ENCODE measurements at places on chromosomes 3 and 15.

GRCh38 chr15:73284090-73284716, 84.6 kb downstream of the HCN4 start:
- DNase-seq, result no peak

- DNase-seq, result no peak
Observed at GRCh38 chr3:159837725-159838124, 150.9 kb upstream of the IL12A start.

- DNase-seq, result no peak
Observed at GRCh38 chr15:48463366-48463880, 132.2 kb downstream of the DUT start.

DNA sequence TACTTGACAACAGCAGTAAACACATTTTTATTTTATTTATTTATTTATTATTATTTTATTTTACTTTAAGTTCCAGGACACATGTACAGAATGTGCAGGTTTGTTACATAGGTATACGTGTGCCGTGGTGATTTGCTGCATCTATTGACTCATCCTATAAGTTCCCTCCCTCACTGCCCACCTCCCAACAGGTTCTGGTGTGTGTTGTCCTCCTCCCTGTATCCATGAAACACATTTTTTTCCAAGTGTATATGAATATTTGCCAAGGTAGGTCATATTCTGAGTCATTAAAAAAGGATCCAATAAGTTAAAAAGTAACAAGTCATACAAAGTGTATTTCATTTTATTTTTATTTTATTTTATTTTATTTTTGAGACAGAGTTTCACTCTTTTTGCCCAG, 567.3 kb upstream of the KCNMB2 start:
- no peak for DNase-seq

DNA sequence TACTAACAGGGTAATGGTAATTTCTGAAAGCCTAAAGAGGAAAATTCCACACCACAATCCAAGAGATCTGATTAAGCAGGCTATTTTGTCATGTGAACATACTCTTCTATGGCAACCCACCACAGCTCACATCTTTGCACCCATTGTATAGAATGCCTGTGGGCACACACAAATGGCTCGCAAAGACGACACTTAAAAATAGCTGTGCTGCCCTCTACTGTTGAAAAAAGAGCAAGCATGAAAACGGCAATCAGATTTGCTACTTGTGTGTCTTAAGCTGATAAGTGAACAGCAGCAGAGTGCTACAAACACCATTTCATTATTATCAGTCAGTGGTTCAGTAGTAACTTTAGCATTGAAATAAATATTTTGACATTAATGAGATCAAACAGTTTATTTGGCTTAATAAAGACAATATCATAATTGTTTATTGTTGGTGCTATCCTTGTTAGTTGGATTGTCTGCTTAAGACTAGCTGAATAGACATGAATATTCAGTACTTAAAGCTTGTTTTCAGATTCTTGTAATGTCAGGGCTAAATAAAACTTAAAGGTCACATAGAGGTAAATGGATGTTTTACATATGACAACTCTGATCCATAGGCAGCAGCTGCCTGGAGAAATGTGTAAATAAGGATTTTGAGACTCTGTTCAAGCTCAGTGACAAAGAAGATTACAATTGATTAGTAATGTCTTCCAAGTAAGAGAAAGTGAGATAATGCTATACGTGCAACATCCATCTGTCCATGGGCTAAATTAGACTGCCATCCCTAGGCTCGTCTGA, 199.1 kb downstream of the LRRN1 start:
- DNase-seq, result no peak

- DNase-seq, result no peak
Observed at GRCh38 chr3:197007953-197008352, 21.7 kb downstream of the MELTF start.

GRCh38 chr3:66401157-66401550, 99.7 kb downstream of the LRIG1 start:
- no peak for DNase-seq

- DNase-seq, result no peak
Observed at GRCh38 chr15:53354874-53355273, 404.6 kb downstream of the WDR72 start.

GRCh38 chr3:152026033-152026556, 152.7 kb downstream of the SUCNR1 start:
- DNase-seq, result no peak

- DNase-seq, result no peak
Observed at GRCh38 chr3:38118421-38119247, 18.3 kb downstream of the ACAA1 start.

GRCh38 chr3:60497902-60498301, 753.4 kb downstream of the FHIT start:
- no peak for DNase-seq

- no peak for DNase-seq
Observed at GRCh38 chr15:83066034-83066733, 868 bp downstream of the BTBD1 start.
